ENCODE measurements at places on chromosomes 4 and X.

DNA sequence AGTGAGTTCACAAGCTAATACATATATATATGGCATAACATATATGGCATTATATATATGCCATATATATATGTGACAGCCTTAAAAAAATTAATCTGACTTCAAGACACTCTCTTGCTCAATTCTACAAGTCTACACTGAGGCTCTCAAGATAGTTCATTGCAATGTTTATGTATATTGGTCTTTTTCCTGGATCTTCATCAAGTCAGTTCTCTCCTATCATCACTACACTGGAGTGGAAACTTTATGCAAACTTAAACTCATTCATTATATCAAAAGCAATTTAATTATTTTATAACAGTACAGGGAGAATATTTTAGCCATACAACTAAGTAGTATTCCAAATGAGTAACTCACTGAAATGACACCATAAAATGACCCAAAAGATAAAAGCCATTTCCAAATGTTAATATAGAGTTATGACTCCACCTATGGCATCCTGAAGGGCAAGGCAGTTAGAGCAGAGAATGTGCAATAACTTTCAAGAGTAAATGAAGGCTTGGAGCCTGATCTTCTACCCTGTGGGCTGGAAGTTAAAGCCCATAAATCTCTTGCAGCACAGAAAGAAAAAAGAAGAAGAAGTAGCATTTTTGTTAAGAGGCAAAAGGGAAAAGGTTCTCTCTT lies 176.3 kb upstream of the SLIT2 start:
- no peak for DNase-seq

GRCh38 chrX:124344246-124344645 lies 2.1 kb upstream of the SH2D1A start:
- no peak for DNase-seq

GRCh38 chr4:101205916-101206315 lies 141.4 kb downstream of the PPP3CA start:
- no peak for DNase-seq

- DNase-seq = no peak
Measured at GRCh38 chr4:93710101-93710846, 118.3 kb upstream of the ATOH1 start.

DNA sequence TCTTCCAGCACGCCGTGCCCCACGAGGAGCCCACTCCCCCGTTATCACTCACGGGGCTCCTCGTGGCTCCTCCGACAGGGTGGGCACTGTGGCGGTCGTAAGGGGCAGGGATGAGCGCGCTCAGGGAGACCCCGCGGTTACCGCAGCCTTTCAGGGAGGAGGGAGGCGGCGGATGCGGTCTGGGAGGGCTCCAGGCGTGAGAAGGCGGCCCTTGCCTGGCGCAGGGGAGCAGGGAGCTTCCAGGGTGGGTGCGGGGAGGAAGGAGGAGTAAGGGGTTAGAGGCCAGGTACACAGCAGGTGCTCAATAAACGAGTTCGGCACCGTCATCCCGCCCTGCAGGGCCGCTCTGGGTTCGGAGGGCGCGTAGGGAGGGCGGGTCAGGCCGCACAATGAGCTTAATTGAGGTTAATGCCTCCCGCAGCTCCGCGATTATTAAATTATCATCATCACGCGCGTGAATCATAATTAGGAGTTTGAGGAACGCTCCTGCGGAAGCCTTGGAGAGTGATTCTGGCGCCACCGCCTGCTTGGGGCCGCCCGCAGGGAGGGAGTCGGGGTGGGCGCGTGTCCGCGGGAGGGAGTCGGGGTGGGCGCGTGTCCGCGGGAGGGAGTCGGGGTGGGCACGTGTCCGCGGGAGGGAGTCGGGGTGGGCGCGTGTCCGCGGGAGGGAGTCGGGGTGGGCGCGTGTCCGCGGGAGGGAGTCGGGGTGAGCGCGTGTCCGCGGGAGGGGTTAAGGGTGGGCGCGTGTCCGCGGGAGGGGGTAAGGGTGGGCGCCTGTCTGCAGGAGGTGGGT lies 7.6 kb upstream of the NKX1-1 start:
- peak; percentile 27 for DNase-seq

DNA sequence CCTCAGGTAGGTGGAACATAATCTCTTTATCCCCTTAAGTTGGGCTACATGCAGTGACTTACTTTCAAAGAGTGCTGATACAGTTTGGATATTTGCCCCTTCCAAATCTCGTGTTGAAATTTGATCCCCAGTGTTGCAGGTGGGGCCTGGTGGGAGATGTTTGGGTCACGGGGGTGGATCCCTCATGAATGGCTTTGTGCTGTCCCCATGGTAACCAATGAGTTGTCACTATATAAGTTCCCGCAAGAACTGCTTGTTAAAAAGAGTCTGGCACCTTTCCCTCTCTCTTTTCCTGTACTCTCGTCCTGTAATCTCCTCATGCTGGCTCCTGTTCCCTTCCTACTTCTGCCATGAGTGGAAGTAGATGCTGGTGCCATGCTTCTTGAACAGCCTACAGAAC lies 71.3 kb downstream of the GLRA3 start:
- no peak for DNase-seq

Data from activated CD4-positive, CD25-positive, alpha-beta regulatory T cell treated with anti-CD3 and anti-CD28 coated beads, Interleukin-2, amount 50 U/mL, for 72 hours (primary cell).